Germinal center (tissue), 1 donor: ENCODE measurements at places on chromosomes 2 and 18.

DNA sequence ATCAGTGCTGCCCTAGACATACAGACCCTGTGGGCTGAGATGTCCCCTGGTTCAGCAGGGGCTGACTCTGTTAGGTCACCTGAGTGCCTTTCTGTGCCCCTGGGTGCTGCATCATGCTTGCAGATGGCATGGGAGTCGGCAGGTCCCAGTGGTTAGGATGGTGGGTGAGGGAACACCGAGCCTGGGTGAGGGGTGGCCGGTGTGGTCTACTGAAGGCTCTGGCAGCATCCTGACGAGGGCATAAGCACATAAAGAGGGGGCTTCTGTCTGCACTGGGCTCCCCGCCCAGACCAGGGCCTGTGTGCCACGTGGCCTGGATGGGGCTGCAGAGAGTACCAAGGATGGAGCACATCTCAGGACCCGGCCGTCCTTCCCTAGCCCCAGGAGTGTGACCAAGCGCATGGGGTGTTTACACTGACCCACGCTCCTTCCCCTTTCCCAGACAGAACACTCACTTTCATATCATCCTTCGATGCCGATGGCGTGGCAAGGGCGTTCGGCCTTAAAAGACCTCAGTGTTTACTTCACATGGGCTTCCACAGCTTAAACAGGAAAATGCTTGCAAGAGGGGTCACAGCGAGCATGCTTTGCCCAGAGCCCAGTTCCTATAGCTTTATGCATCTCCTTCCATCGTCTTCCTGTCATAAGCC lies 115.1 kb downstream of the STPG4 start:
- DNase-seq, result no peak

DNA sequence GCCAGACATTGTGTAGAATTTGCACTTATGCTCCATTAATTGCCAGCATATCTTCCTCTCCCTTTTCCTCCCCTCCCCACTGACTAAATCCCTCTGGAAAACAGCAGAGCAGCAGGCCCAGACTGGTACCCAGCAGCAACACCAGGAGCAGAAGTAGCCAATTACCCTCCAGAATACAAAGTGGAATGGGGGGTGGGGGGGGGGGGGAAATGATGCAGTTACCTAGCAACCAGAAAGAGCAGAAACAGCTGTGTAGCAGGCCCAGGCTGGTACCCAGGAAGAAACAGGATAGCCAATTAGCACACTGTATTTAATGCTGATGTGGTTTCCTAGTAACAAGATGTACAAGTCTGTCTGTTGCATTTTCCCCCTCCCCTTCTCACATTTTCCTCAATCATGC lies 52.3 kb downstream of the KLF7 start:
- no peak for DNase-seq

GRCh38 chr2:46732127-46732526 lies 183.5 kb downstream of the MCFD2 start:
- DNase-seq, result no peak

DNA sequence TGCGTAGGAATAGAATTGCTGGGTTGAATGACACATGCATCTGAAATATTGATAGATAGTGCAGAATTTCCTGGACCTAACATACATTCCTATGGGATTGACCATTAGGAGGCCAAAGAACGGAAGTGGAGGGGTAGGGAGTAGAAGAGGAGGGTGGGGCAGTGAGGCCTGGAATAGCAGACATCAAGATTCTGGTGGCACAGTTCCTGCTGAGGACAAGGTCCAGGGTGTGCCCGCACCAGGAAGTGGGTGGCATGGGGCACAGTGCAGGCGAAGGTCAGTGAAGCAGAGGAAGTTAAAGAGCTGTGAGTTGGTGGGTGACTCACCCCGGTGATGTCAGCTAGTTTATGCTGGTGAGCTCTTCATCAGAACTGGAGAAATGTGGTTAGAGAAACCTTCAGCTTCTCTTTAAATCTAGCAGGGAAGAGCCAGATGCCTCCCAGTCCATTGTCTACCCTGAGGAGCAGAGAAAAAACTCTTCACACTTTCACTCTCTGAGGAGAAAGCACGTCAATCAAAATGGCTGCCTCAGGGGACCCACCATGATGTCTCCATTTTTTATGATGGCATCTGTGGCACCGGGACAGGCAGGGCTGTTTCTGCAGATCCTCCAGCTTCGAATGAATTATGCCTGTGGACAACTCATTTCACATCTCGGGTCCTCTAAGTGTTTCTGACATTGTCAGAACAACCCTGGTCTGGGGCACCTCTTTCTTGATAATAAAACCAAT lies 55.9 kb upstream of the CTLA4 start:
- no peak for DNase-seq

DNA sequence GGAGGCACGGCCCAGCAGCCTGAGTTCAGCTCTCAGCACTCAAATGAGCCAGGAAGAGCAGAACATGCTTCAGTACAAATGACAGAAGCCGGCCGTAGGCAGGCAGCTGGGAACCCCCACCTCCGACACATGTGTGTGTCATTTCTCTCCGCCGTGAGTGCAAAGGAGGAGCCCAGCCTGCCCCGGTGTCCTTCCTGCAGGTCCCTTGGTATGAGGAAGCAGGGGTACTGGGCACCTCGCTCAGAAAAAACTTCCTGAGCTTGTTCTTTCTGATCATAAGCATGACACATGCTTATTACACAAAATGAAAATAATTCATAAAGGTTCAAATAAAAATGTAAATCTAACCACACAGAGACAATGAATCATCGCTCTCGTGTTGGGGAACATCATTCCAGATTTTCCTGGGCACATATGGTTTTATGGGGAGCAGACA lies 35.3 kb downstream of the KCNF1 start:
- DNase-seq, result no peak

DNA sequence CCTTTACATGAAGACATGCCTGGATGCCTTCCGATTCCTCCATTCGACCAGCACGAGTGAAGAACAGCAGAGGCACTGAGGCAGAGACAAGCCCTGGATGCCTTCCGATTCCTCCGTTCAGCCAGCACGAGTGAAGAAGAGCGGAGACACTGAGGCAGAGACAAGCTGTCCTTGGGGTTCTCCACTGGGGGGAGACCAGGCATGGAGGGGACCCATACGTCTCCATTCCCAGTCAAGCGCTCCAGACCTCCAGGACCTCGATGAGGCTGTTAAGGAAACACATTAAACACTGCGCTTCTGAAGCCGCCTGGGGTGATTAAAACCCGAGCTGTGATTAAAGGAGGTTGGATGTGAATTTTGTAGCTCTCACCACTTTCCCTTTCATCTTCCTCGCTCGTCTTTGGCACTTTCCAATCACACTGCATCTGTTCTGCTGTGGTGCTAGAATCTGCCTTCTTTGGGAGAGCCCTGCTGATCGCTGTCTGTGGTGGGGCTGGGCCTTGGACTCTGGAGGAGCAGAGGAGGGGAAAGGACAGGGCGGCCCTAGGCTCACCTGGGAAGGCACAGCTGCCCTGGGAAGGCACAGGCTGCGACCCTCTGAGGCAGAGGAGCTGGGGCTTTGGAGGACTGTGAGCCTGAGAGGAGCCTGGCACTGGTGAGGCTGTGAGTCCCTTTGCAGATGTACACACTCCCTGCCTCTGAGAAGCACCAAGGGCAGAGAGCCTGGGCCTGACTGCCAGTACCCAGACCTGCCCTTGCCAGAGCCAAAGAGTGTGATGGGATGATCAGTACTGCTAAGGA lies 463.1 kb upstream of the HS6ST1 start:
- DNase-seq, result no peak

- DNase-seq, result no peak
Observed at GRCh38 chr2:28656937-28657615, 94.6 kb upstream of the PPP1CB start.

DNA sequence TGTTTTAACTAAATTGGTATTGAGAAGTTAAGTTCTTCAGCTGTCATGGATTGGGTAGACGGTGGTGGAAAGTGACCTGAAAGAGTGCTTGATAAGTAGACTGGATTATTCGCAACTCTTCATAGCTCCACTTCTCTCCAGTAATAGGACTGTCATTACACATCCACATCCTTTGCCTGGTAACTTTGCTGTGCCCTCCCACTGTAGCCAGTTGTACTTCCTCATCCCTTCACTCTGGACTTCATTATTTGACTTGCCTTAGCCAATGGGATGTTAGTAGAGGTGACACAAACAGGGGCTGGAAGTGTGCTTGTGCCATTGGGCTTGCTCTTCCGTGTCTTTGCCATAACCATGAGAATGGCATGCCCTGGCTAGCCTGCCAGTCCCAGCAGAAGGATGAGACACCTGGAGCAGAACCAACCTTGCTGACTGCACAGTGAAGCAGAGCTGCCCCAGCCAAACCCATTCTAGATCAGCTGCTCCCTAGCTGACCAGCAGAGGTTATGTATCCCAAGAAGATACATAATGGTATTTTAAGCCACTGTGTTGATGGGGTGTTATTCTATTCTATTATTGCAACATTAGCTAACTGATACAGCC lies 16.9 kb downstream of the QPCT start:
- no peak for DNase-seq

GRCh38 chr18:38421872-38422615 lies 856.4 kb upstream of the CELF4 start:
- DNase-seq, result no peak

DNA sequence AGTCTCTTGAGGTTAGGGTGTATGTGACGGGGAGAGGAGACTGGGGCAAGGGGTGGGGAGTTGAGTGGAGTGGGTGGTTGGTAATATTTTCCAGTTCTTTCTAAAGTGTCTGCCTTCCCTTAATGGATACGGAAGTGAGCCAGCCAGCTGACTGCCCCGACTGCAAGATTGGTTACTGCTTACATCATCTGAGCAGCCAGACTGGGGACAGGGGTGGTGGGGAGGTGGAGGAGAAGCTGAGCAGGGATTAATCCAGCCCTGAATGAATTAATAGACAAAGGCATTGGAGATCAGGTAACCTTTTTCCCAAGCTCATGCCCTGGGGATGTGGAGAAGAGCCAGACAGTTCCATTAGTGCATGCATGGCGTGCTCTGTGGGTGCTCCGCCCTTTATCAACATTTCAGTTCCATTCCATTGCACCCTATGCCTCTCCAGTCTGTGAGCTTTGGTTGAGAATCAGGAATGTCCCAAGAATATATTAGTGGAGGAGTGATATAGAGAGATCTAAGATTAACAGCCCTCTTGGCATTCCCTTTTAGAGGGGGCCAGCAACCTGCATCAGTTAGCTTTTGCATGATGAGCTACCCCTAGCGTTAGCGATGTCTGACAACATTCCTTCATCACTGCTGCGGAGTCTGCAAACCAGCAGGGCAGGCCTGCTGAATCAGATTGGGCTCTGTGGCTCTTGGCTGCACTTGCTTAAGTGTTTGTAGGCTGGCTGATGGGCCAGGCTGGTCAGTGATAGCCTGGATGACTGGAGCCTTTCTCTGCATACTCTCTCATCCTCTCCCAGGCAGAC lies 67.4 kb downstream of the TNP1 start:
- no peak for DNase-seq

DNA sequence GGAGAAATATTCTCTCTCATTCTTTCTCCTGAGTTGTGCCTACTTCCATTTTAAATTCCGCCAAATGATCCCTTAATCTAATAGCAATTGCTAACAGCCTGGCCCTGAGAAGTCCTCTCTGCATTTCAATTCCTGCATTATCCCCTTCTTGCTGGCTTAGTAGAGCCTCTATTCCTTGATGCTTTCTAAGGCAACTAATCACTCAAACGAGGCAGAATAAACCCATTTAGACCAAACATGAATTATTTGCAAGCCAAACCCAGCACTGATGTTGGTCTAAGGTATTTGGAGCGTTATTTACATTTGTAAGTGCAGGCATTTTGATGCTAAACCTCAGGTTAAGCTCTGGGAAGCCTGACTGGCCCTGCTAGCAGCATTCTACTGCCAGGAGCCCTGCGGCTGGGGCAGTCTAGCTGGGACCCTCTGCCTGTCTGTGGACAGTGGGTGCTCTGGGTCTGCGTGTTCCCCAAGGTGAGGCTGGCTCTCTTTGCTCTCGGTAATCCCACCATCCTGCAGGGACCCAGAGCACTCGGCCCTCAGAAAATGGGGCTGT lies 173.1 kb upstream of the HS6ST1 start:
- DNase-seq, result no peak

DNA sequence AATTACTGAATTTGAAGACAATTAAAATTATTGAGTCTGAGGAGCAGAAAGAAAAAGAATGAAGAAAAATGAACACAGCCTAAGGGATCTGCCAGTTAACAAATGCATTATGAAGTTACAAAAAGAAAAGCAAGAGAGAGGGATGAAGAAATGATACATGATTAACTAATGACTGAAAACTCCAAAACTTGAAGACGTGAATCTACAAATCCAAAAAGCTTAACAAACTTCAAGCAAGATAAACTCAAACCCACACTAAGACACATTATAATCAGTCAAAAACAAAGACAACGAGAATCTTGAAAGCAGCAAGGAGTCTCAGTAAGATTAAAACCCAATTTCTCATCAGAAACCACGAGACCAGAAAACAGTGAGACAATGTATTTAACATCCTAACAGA lies 15.6 kb downstream of the RPRD1A start:
- DNase-seq, result no peak
